Stimulated activated naive CD8-positive, alpha-beta T cell treated with anti-CD3 and anti-CD28 coated beads, Interleukin-15, amount 100 ng/mL, for 72 hours (primary cell): ENCODE measurements at places on chromosomes 16 and 17.
A peak's percentile ranks its signal among the peaks of the same experiment; 100 is the strongest.

DNA sequence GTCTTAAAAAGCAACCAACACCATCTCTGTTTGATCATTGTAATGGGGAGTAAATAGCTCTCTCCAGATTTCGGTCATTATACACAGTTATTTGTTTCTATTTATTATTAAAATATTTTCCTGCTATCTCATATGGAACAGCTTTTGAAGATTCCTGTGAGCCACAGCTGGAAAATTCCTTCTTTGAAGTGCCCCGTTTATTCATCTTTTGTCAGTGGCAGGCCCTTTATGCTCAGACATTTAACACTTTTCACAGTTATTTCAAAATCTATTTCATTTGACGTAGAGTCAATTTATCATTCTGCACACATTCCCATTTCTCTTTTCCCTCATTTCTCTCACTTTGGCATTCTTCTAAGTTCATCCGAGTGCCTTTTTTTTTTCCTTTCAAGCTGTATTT lies 245.9 kb upstream of the ELAC2 start:
- no peak for DNase-seq

- no peak for DNase-seq
These were observed 24.1 kb upstream of the POLR3E start for GRCh38 chr16:22272870-22273650.

GRCh38 chr17:42342242-42343008 lies 45.8 kb downstream of the STAT3 start:
- DNase-seq: peak; percentile 52

GRCh38 chr17:31787857-31788570 lies 71.0 kb downstream of the COPRS start:
- no peak for DNase-seq

- DNase-seq: no peak
These were observed 69.1 kb downstream of the COG7 start for GRCh38 chr16:23383881-23384280.

DNA sequence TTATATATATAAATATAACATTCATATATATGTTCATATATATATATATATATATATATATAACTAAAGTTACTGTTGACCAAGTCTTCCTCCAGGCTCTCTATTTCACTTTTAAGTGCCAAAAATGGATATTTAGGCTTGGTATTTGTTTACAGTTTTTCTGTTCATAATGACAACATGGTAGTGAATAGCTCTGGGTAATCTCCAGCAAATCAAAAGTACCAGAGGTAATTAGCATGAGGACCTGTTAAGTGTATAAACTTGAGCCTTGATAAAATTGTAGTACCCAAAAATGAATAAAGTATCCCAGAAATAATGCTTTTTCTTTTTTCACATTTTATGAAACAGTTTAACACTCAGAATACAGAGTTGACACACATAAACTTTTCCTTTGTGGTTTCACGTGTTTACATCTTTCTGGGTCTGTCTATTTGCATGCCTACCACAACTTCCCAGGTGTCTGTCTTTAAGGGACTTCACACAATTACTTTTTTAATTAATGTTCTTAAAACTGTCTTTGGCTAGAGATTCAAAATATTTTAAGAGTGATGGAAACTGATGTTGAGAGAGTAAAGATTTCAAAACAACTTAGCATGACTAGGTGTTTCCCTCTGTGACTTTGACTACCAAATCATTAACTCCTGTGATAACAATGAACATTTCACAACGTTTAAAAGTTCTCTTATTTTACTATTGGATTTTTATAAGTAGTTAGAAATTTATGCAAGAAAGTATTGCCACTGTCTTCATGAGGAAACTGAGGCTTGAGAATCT lies 47.9 kb downstream of the RABEP1 start:
- DNase-seq: no peak

DNA sequence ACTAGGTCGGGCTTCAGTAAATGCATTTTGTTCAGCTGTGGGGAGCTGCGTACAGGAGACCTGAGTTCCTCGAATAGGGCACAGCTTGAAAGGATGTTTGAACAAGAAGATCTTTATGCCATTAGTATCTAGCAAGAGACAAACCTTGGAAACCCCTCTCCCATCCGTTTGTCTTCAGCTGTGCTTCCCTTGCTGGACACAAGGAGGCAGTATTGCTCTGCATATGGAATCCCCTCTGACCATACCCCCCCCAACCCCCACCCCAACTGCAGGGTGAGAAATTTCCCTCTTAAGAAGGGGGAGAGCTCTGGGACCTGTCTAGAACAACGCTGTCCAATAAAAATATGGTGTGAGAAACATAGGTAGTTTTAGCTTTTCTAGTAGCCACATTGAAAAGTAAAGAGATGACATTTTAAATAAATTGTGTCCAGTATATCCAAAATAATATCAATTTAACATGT lies 1.6 kb downstream of the MRM1 start:
- DNase-seq: peak; percentile 60

DNA sequence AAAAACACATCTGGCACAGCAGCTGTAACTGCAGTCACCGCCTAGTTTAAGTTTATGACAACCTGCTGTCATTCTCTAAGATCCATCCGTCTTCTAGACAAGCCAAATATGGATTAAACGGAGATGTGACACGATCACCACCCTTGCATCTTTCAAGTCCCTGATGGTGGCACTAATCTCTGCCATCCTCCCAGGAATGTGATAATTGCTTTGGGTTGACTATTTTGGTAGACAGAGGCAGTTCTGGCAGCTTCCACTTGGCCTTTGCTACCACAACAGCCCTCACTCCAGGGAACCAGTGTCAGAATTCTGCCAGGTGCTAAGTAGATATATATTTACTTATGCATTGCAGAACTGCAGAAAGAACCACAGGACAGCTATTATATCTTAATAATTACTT lies 81.3 kb downstream of the ADCY9 start:
- no peak for DNase-seq

DNA sequence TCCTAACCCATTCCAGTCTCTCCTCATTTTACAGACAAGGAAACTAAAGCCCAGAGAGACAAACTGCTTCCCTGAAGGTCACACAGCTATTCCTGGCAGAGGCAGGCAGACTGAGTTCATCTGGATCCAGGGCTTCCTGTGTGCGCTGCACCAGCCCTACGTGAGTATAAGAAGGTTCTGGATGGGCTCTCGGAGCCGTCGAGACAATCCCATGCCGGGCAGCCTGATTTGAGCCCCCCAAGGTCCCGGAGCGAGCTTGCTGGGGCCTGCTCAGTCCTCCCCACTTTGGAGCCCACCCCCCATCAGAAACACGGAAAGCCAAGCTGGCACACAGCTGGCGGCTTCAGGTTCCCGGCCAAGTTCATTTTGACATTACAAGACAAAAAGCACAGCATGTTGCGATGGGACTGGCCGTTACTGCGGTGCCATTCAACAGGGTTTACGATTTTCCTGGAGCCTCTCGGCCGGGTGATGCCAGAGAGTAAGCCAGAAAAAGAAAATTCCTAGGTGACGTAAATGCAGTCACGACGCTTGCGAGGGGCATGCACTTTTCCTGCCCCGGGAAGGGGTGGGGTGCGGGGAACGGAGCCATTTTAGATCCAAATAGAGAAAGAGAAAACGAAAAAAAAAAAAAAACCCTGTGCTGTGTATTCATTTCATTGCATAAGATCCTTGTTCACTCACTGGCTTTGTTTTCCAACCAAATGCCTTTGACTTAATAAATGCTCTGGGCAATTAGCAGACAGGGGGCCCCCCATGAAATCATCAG lies 167.1 kb upstream of the FOXF1 start:
- no peak for DNase-seq

GRCh38 chr17:79064026-79064425 lies 10.6 kb upstream of the ENGASE start:
- no peak for DNase-seq

GRCh38 chr17:2602597-2603017 lies 9.2 kb downstream of the PAFAH1B1 start:
- no peak for DNase-seq

DNA sequence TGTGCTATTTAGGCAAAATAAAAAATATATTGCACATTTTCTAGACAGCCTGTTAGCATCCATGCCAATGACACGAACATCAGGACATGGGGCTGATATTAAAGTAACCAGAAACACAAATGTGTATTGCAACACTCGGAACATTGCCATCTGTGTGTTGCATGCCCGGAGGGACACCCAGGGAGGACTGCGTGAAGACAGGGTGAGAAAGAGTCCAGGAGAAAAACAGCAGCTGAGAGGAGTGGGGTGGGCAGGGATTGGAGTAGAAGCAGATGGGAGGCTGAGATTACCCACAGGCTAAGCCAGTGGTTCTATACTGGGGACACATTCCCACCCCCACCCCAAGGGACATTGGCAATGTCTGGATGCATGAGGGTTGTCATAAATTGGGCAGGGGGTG lies 114.8 kb downstream of the GRIN2A start:
- no peak for DNase-seq

DNA sequence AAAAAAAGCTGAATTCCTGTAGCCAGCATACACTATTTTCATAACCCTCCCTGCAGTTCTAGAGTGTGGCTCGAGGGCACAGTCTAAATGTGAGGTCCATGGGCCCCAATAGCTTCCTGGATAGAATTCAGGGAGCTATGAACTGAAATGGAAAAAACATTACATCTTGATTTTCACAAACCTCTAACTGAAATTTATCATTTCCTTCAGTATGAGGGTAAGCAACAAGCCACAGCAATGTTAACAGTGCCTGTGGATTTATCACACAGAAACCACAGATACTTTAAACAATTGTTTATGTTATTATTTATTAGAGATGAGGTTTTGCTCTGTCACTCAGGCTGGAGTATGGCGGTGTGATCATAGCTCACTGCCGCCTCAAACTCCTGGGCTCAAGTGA lies 18.2 kb downstream of the TMEM92 start:
- DNase-seq: no peak
